Activated naive CD4-positive, alpha-beta T cell treated with anti-CD3 and anti-CD28 coated beads for 36 hours (primary cell): ENCODE measurements at places on chromosomes 7 and 10. TPM values are rescaled to one million over a fixed set of nuclear protein-coding genes. Genes with fewer than 3 reads are reported as not detected.

DNA sequence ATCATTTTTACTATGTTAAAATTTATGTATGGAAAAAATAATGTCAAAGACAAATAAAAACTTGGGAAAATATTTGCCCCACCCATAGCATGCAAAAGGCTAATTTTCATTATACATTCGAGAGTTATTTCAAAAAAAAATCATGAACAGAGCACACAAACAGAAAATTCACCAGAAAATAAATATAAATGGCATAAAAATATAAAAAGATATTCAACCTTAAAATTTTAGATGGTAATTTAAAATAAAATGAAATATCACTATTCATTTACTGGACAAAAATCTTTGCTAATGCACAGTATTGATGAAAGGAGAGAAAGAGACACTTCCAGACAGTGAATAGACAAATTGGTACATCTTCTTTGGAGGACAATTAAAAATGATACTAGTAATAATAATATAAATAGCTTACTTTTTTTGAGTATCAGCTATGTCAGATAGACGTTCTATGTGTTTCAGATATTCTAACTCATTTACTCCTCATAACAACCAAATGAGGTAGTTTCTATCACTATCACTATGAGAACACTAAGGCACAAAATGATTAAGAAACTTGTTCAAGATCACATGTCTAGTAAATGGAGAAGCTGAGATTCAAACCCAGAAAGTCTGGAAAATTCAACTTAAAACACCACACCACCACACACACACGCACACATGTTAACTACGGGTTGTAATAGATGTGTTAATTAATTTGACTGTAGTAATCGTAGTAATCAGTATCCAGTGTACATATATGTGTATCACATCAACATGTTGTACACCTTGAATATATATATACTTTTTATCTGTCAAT, 63.0 kb downstream of the CCDC71L start:
- H3K27ac ChIP-seq: no peak overlapping the region
- no peak overlapping the region for H3K4me3 ChIP-seq
- no peak for DNase-seq
- no peaks in the 10 kb centered on the region for H3K27me3 ChIP-seq
- peaks cover 4% of the 10 kb centered on the region for H3K4me1 ChIP-seq
- H3K36me3 ChIP-seq: no peaks in the 10 kb centered on the region

GRCh38 chr10:78672918-78673317, 395.8 kb upstream of the ZMIZ1 start:
- no peak for DNase-seq
- H3K4me1 ChIP-seq: no peaks in the 10 kb centered on the region
- H3K4me3 ChIP-seq: no peak overlapping the region
- H3K36me3 ChIP-seq: no peaks in the 10 kb centered on the region
- H3K27ac ChIP-seq: no peak overlapping the region

GRCh38 chr7:5377279-5377678, 46.4 kb downstream of the TNRC18 start:
- H3K27ac ChIP-seq: no peak overlapping the region
- peaks cover 5% of the 10 kb centered on the region for H3K36me3 ChIP-seq
- H3K4me3 ChIP-seq: no peak overlapping the region
- DNase-seq: no peak
- H3K27me3 ChIP-seq: no peaks in the 10 kb centered on the region
- peaks cover 4% of the 10 kb centered on the region for H3K4me1 ChIP-seq

GRCh38 chr10:128721963-128722445, 595.8 kb upstream of the MKI67 start:
- H3K36me3 ChIP-seq: no peaks in the 10 kb centered on the region
- H3K4me3 ChIP-seq: no peak overlapping the region
- no peak for DNase-seq
- no peaks in the 10 kb centered on the region for H3K27me3 ChIP-seq
- H3K27ac ChIP-seq: no peak overlapping the region

- H3K27ac ChIP-seq: no peak overlapping the region
- peaks cover 2% of the 10 kb centered on the region for H3K36me3 ChIP-seq
- peak overlapping the region; percentile 80 for H3K4me3 ChIP-seq
Observed at GRCh38 chr10:17453373-17454091, 863 bp downstream of the ST8SIA6 start.

DNA sequence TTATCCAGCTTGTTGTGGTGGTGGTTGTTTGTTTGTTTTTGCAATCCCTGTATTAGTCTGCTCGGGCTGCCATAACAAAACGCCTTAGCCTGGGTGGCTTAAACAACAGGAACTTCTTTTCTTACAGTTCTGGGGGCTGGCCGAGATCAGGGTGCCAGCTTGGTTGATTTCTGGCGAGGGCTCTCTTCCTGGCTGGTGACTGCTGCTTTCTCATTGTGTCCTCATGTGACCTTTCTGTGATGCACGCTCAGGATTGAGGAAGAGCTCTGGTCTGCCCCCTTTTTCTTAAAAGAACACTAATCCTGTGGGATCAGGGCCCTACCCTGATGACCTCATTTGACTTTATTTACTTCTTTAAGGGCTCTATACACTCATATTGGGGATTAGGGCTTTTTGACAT, 107.1 kb upstream of the NRP1 start:
- H3K36me3 ChIP-seq: no peaks in the 10 kb centered on the region
- DNase-seq: no peak
- no peak overlapping the region for H3K27ac ChIP-seq
- no peak overlapping the region for H3K4me3 ChIP-seq
- H3K4me1 ChIP-seq: no peaks in the 10 kb centered on the region

- H3K4me1 ChIP-seq: no peaks in the 10 kb centered on the region
- H3K27ac ChIP-seq: no peak overlapping the region
- no peaks in the 10 kb centered on the region for H3K27me3 ChIP-seq
- no peak for DNase-seq
- H3K36me3 ChIP-seq: no peaks in the 10 kb centered on the region
- no peak overlapping the region for H3K4me3 ChIP-seq
Observed at GRCh38 chr7:4166340-4166739, 515.8 kb upstream of the FOXK1 start.

DNA sequence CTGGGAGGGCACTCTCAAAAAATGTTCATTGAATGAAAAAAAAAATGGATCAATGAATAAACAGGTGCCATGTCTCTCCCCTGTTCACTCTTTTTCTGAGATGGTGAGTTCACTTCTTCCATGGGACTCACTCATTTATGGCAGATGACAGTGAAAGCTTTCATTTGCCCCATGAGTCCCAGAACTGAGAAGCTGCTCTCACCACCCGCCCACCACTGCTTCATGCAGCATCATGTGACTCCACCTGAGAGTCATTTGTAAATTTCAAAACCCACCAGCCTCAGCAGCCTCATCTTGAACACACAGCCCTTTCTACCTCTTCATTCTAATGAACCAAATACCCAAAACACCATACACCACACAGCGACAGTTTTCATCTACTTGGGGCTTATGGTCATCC, 64.9 kb downstream of the SCRN1 start:
- H3K4me3 ChIP-seq: no peak overlapping the region
- DNase-seq: no peak
- H3K36me3 ChIP-seq: no peaks in the 10 kb centered on the region
- no peak overlapping the region for H3K27ac ChIP-seq
- no peaks in the 10 kb centered on the region for H3K4me1 ChIP-seq
- H3K27me3 ChIP-seq: no peaks in the 10 kb centered on the region

DNA sequence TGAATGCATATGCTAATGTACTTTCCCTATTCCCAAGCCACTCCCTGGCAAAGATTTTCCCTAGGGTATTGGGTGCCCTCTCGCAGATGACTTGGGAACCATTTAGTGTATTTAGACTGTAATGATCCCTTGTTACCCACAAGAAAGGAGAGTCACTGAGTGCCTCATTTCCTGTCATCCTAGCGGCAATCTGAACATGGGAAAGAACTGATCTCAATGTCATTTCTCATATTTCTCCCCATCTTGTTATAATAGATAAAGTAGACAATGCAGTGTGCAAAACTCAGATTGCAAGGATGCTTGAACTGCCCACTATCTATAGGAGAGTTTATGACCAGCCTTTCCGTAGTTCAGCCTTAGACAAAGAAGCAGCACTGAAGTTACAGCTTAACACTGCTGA, 123.3 kb downstream of the MICU1 start:
- peaks cover 5% of the 10 kb centered on the region for H3K4me1 ChIP-seq
- peaks cover 15% of the 10 kb centered on the region for H3K36me3 ChIP-seq
- no peak overlapping the region for H3K27ac ChIP-seq

GRCh38 chr10:1375346-1376170, 319.4 kb downstream of the WDR37 start:
- no peaks in the 10 kb centered on the region for H3K4me1 ChIP-seq
- peaks cover 34% of the 10 kb centered on the region for H3K27me3 ChIP-seq
- H3K36me3 ChIP-seq: no peaks in the 10 kb centered on the region
- no peak overlapping the region for H3K4me3 ChIP-seq
- H3K27ac ChIP-seq: no peak overlapping the region

Gene CDHR3
- total RNA-seq: 0.52 TPM

Gene KCP
- not detected for total RNA-seq

Gene ZNF239
- 2.0 TPM for total RNA-seq

Gene CPA1
- not detected for total RNA-seq

Gene TMEM270
- not detected for total RNA-seq
